Endothelial cell of umbilical vein (primary cell): ENCODE measurements at places on chromosomes 11 and 22. TPM values are rescaled to one million over a fixed set of nuclear protein-coding genes. Genes with fewer than 3 reads are reported as not detected.

DNA sequence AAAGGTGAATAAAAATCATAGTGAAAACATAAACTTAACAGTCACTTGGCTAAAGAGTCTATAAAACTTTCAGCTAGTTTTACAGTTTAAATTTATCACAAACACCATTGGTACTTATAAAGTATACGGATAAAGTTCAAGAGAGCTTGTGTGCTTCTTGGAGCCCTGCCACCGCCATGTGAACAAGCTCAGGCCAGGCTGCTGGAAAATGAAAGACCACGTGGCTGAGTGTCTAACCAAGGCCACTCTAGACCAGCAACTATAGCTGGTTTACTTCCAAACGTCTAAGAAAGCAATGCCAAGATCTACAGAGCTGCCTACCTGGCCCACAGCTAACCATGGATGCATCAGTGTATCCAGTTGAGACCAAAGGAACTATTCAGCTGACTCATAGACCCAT is 66.3 kb upstream of the API5 start:
- H3K4me1 ChIP-seq, result no peaks in the 10 kb centered on the region
- H3K27ac ChIP-seq, result no peak overlapping the region
- no peaks in the 10 kb centered on the region for H3K27me3 ChIP-seq
- H3K4me3 ChIP-seq, result no peak overlapping the region

- no peaks in the 10 kb centered on the region for H3K36me3 ChIP-seq
- H3K27me3 ChIP-seq, result no peaks in the 10 kb centered on the region
- no peak overlapping the region for H3K27ac ChIP-seq
- H3K4me3 ChIP-seq, result no peak overlapping the region
Measured at GRCh38 chr22:44464000-44464399, 34.0 kb downstream of the RTL6 start.

GRCh38 chr11:96267001-96267495 is 75.9 kb downstream of the MAML2 start:
- no peaks in the 10 kb centered on the region for H3K27me3 ChIP-seq
- DNase-seq, result peak; percentile 39
- no peak overlapping the region for H3K4me3 ChIP-seq
- peak overlapping the region; percentile 1 for H3K27ac ChIP-seq
- H3K36me3 ChIP-seq, result no peaks in the 10 kb centered on the region
- peaks cover 35% of the 10 kb centered on the region for H3K4me1 ChIP-seq

DNA sequence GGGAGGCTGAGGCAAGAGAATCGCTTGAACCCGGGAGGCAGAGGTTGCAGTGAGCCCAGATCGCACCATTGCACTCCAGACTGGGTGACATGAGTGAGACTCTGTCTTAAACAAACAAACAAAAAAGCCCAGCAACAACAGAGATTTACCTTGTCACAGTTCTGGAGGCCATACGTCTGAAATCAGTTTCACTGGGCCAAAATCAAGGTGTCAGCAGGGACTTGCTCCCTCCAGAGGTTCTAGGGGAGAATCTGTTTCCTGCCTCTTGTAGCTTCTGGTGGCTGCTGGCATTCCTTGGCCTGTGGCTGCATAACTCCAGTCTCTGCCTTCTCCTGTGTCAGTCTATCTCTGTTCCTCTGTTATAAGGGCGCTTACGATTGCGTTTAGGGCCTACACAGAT is 1.5 kb downstream of the DDX10 start:
- DNase-seq, result no peak
- H3K27ac ChIP-seq, result no peak overlapping the region
- H3K4me1 ChIP-seq, result peaks cover 21% of the 10 kb centered on the region

DNA sequence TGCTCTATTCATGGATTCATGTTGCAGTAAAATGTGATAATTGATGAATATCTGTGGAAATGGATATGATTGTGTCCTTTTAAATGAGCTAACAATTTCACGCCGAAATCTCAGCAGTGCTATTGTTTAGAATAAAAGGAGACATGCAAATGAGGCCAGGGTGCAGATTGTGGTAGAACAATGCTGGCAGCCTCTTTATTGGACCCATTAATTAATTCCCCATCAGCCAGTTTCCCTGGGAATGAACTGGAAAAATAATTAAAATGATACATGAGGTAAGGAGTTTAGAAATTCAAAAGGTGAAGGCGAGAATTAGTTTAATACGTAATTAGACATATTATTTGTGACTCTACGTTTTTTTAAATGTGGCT is 306.2 kb downstream of the TBC1D22A start:
- H3K36me3 ChIP-seq, result no peaks in the 10 kb centered on the region
- DNase-seq, result no peak
- no peak overlapping the region for H3K27ac ChIP-seq
- H3K4me1 ChIP-seq, result peaks cover 6% of the 10 kb centered on the region
- H3K4me3 ChIP-seq, result no peak overlapping the region
- no peaks in the 10 kb centered on the region for H3K27me3 ChIP-seq

DNA sequence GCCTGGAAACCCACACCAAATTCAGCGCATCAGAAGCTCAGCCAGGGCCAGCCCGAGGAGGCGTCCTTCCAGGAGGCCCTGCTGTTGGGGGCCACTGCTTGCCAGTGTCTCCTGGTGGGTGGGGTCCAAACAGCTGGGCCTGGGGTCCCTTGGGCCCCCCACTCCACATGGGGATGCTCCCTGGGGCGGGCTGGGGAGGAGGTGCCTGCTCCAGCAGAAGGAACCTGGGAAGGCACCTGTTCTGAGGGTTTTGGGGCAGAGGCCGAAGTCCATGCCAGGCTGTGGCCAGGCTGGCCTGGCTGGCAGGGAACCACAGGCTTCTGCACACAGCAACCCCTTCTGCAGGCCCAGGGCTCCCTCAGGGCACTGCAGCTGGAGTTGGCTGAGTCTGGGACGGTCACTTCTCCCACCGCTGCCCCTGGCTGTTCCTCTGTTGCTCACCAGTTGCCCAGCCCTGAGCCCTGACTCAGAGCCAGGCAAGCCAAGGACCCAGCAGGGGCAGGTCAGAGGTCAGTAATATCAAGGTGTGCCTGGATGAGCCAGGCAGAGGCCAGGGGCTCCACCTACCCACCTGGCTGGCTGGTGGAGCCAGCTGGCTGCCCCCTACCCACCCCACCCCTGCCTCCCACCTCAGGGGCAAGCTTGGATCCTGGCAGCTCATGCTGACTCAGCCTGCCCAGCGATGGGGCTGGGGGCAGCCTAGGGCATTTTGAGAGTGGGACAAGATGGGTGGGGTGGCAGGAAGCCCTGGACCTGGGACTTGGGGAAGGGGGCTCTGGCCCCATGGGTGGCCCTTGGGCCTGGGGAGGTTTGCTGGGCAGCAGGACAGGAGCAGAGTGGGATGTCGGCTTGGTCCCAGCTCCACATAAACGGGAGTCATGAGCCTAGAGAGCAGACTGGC is 12.0 kb upstream of the PHLDA2 start:
- H3K27me3 ChIP-seq, result no peaks in the 10 kb centered on the region
- no peak overlapping the region for H3K4me3 ChIP-seq
- peaks cover 7% of the 10 kb centered on the region for H3K4me1 ChIP-seq

GRCh38 chr11:19258641-19259230 is 18.0 kb upstream of the E2F8 start:
- no peak overlapping the region for H3K4me3 ChIP-seq
- peaks cover 10% of the 10 kb centered on the region for H3K27me3 ChIP-seq
- H3K36me3 ChIP-seq, result no peaks in the 10 kb centered on the region
- DNase-seq, result no peak
- H3K4me1 ChIP-seq, result no peaks in the 10 kb centered on the region

GRCh38 chr11:15941206-15941770 is 415.1 kb downstream of the SOX6 start:
- H3K27ac ChIP-seq, result no peak overlapping the region
- H3K27me3 ChIP-seq, result no peaks in the 10 kb centered on the region
- DNase-seq, result peak; percentile 40
- H3K36me3 ChIP-seq, result no peaks in the 10 kb centered on the region

GRCh38 chr22:39311592-39312400 is 7.6 kb downstream of the RPL3 start:
- no peak overlapping the region for H3K4me3 ChIP-seq
- H3K36me3 ChIP-seq, result peaks cover 48% of the 10 kb centered on the region
- peaks cover 43% of the 10 kb centered on the region for H3K4me1 ChIP-seq
- no peaks in the 10 kb centered on the region for H3K27me3 ChIP-seq

DNA sequence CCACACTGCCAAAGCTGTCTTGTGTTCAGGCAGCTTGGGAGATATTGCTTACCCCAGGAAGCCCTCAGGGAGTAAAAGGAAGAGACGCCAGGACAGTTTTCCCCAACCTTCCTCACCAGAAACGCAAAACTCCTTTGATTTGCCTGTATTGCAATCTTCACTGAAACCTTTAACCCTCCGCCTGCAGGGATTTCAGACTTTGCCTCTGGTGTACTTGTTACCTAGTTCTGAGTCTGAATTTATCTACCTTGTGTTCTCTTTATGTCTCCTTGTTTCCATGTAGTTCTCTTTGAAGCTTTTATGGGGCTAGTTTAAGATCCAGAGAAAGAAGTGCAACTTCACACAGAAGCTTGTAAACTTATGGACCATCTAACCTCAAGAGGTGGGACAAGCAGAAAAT is 154.2 kb downstream of the DSCAML1 start:
- no peaks in the 10 kb centered on the region for H3K4me1 ChIP-seq
- no peak for DNase-seq
- H3K4me3 ChIP-seq, result no peak overlapping the region
- H3K36me3 ChIP-seq, result no peaks in the 10 kb centered on the region
- no peak overlapping the region for H3K27ac ChIP-seq

- H3K4me1 ChIP-seq, result no peaks in the 10 kb centered on the region
- H3K27me3 ChIP-seq, result no peaks in the 10 kb centered on the region
- DNase-seq, result no peak
- H3K4me3 ChIP-seq, result no peak overlapping the region
- peaks cover 19% of the 10 kb centered on the region for H3K36me3 ChIP-seq
Measured at GRCh38 chr11:76653674-76654284, 16.8 kb downstream of the LRRC32 start.

GRCh38 chr11:35919244-35919643 is 24.6 kb upstream of the LDLRAD3 start:
- H3K4me3 ChIP-seq, result no peak overlapping the region
- H3K27ac ChIP-seq, result no peak overlapping the region
- peak; percentile 77 for DNase-seq
- H3K36me3 ChIP-seq, result no peaks in the 10 kb centered on the region
- peaks cover 3% of the 10 kb centered on the region for H3K27me3 ChIP-seq
- H3K4me1 ChIP-seq, result peaks cover 22% of the 10 kb centered on the region

DNA sequence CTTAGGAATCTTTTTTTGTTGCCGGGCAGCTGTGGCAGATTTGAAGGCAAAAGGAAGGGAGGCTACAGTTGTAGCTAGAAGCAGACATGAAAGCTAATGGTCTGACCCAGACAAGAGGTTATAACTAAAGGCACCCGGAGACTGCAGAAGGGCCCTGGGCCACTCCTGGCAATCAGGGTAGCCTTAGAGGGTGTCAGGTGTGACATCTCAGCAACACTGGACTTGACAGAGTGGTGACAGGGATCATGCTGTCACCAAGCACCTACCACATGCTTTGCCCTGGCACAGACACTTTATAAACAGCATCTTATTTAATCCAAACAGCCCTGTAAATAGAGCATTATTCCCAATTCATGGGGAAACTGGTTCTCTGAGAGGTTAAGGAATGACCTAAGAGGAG is 25.7 kb downstream of the TUB start:
- no peak overlapping the region for H3K4me3 ChIP-seq
- DNase-seq, result no peak
- no peak overlapping the region for H3K27ac ChIP-seq
- no peaks in the 10 kb centered on the region for H3K27me3 ChIP-seq
- H3K36me3 ChIP-seq, result no peaks in the 10 kb centered on the region
- no peaks in the 10 kb centered on the region for H3K4me1 ChIP-seq

- no peak overlapping the region for H3K4me3 ChIP-seq
- no peaks in the 10 kb centered on the region for H3K4me1 ChIP-seq
- no peak overlapping the region for H3K27ac ChIP-seq
- H3K36me3 ChIP-seq, result no peaks in the 10 kb centered on the region
- no peaks in the 10 kb centered on the region for H3K27me3 ChIP-seq
Measured at GRCh38 chr11:31966846-31967245, 124.0 kb upstream of the RCN1 start.

GRCh38 chr11:40276960-40277359 is 1182.5 kb downstream of the LRRC4C start:
- H3K4me1 ChIP-seq, result no peaks in the 10 kb centered on the region
- H3K4me3 ChIP-seq, result no peak overlapping the region
- H3K27ac ChIP-seq, result no peak overlapping the region
- no peaks in the 10 kb centered on the region for H3K27me3 ChIP-seq
- H3K36me3 ChIP-seq, result no peaks in the 10 kb centered on the region

- H3K4me1 ChIP-seq, result no peaks in the 10 kb centered on the region
- H3K27me3 ChIP-seq, result no peaks in the 10 kb centered on the region
- H3K27ac ChIP-seq, result no peak overlapping the region
Measured at GRCh38 chr22:22752556-22753477, 108.4 kb downstream of the GGTLC2 start.

DNA sequence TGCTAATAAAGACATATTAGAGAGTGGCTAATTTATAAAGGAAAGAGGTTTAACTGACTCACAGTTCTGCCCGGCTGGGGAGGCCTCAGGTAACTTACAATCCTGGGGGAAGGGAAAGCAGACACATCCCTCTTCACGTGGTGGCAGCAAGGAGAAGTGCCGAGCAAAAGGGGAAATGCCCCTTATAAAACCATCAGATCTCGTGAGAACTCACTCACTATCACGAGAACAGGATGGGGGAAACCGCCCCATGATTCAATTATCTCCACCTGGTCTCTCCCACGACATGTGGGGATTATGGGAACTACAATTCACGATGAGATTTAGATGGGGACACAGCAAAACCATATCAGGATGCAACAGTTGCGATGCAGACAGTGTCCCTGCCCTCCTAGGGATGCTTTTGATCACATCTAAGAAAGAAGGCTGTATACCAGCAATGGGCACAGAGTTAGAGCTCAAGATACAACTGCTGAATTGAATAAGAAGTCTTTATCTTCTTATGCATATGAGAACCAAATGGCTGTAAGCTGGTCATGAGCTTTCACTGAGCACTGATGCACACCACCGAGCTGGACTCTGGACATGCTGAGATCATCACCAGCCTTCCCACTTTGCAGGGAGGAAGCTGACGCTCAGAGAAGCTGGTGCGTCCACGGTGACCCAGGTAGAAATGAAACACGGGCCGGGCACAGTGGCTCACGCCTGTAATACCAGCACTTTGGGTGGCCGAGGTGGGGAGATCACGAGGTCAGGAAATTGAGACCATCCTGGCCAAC is 255.2 kb downstream of the MN1 start:
- no peak for DNase-seq
- no peak overlapping the region for H3K27ac ChIP-seq
- H3K36me3 ChIP-seq, result no peaks in the 10 kb centered on the region
- H3K4me1 ChIP-seq, result no peaks in the 10 kb centered on the region
- no peak overlapping the region for H3K4me3 ChIP-seq
- H3K27me3 ChIP-seq, result peaks cover 2% of the 10 kb centered on the region

- H3K27me3 ChIP-seq, result peaks cover 2% of the 10 kb centered on the region
- H3K36me3 ChIP-seq, result no peaks in the 10 kb centered on the region
- H3K4me1 ChIP-seq, result peaks cover 20% of the 10 kb centered on the region
- DNase-seq, result no peak
- no peak overlapping the region for H3K27ac ChIP-seq
- no peak overlapping the region for H3K4me3 ChIP-seq
Measured at GRCh38 chr11:66011239-66011784, 496 bp upstream of the CST6 start.

Gene RIC3
- total RNA-seq, result not detected in 2 replicates

Gene TRPM5
- not detected in 2 replicates for total RNA-seq

Gene TAF10
- total RNA-seq, result 86.2 and 105 TPM in 2 replicates

Gene SYCE3
- total RNA-seq, result not detected in 2 replicates

Gene C11orf54
- 17.7 and 18.7 TPM in 2 replicates for total RNA-seq
